ENCODE measurements at places on chromosomes 12 and 14.

GRCh38 chr12:113831016-113831415 is 135.1 kb downstream of the RBM19 start:
- no peak for DNase-seq

- DNase-seq: no peak
Observed at GRCh38 chr12:6963016-6963731, 7.3 kb downstream of the PHB2 start.

- DNase-seq: no peak
Observed at GRCh38 chr14:52117111-52117832, 48.4 kb upstream of the NID2 start.

DNA sequence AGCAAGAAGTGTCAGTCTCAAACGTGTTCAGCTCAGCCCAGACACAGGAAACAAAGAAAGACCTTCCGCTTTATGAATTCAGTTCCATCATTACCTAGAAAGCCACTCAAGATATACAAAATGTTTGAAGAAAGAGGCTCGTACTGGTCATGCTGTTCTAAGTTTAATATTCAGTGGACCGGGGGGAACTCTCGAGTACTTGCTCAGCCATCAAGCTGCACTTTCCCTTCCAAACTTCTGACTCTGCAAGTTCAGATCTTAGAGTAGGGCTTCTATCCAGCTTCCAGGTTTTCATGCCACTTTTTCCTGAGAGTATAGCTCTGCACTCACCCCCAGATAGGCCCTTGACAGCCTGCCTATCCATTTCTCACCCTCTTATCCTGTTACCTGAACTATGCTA is 62.8 kb upstream of the OSBPL8 start:
- no peak for DNase-seq

- DNase-seq: no peak
Observed at GRCh38 chr12:107590413-107590812, 95.2 kb upstream of the PWP1 start.
